Suppressor macrophage treated with lipopolysaccharide for 4 hours (primary cell): ENCODE measurements at places on chromosomes 13 and 19.

DNA sequence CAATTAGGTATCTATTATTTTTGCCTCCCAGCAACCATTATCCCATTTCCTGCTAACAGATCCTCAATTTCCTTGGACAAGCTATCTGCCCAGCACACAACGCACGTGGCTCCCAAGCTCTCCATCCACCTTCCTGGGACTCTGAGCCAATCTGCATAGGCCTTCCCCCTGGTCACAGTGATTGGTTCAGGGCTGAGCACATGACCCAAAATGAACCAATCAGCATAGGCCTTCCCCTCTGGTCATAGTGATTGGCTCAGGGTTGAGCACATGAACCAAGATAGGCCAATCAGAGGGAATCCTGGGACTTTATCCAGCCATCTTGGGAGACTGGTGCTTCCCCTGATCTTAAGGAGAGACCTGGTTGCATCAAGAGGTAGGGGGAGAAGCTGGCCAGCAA lies 5.8 kb downstream of the CPAMD8 start:
- DNase-seq, result no peak

DNA sequence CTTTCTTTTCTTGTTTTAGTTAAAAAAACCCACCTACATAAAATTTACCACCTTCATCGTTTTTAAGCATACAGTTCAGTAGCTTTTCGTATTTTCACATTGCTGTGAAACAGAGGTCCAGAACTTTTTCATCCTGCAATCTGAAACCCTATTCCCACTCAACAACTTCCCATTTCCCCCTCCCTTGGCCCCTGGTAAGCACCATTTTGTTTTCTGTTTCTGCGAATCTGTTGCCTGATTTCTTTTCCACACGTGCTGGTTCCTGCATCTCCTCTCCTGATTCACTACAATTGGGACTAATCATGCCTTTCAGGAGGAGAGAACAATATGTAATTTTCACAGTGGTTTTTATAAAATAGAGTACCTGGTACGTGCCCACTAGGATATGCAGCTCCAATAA lies 149.2 kb upstream of the RNF113B start:
- no peak for DNase-seq

GRCh38 chr19:10008184-10008765 lies 2.0 kb downstream of the COL5A3 start:
- no peak for DNase-seq

GRCh38 chr13:45700971-45701900 lies 884 bp upstream of the CBY2 start:
- peak; percentile 36 for DNase-seq

GRCh38 chr13:92487238-92487637 lies 739.4 kb upstream of the GPC6 start:
- no peak for DNase-seq

DNA sequence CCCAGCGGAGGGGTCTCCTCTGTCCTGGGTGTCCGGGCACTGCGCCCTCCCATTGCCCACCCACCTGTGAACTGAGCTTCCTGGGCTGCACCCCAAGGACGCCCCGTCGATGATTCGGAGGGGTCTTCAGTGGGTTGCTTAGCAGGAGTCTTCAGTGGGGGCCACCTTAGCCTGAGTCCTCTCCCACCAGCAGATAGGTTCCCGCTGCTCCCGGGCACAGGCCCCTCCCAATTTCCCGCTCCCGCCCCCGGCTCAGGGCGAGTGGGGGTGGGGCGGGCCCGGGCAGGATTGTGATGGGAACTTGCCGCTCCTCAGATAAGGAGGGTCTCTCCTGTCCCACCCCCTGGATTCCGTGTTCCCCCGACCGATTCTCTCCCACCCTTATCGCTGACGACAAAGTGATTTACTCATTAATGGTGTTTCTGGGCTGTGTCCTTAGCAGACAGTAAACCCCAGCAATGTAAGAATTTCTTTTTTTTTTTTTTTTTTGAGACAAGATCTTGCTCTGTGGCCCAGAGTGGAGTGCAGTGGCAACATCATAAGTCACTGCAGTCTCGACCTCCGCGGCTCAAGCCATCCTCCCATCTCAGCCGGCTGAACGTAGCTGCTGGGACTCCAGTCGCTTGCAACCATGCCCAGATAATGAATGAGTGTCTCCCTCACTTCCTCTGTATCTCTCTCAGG lies 655 bp upstream of the S1PR5 start:
- no peak for DNase-seq
